ENCODE measurements at places on chromosomes 1 and 21. TPM values are rescaled to one million over a fixed set of nuclear protein-coding genes. Genes with fewer than 3 reads are reported as not detected.

The OLIG2 gene
- not detected for total RNA-seq

The LEFTY2 gene
- 0.34 TPM for total RNA-seq

The IFI44 gene
- 24.3 TPM for total RNA-seq

The DISC1 gene
- total RNA-seq, result 5.0 TPM

The NPL gene
- 6.7 TPM for total RNA-seq

The LMX1A gene
- 0.09 TPM for total RNA-seq

The LIPI gene
- total RNA-seq, result not detected

- no peak for DNase-seq
These were observed 281.2 kb downstream of the AKT3 start for GRCh38 chr1:243568793-243569192.

- no peak for DNase-seq
These were observed 29.6 kb downstream of the RAP1A start for GRCh38 chr1:111649227-111649626.

DNA sequence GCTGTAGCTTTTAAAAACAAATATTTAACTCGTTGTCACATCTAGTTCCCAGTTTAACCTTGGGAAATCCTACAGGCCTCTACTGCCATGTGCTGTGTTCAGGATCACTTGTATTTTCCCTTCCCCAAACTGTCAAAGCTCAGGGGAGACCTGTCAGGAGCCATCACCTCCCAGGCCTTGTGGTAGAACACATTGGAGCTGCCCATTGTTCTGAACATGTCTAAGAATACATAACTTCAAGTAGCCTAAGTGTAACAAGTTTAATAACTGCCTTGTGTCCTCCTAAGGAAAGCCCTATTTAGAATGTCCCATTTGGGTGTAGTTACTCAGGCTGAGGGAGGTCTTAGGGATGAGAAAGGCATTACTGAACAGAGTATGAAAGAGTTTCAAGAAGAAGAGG, 28.6 kb upstream of the PIGC start:
- no peak for DNase-seq

GRCh38 chr1:80066060-80066459, 1059.5 kb upstream of the ADGRL4 start:
- no peak for DNase-seq

GRCh38 chr1:221308534-221309511, 429.6 kb downstream of the HLX start:
- no peak for DNase-seq

DNA sequence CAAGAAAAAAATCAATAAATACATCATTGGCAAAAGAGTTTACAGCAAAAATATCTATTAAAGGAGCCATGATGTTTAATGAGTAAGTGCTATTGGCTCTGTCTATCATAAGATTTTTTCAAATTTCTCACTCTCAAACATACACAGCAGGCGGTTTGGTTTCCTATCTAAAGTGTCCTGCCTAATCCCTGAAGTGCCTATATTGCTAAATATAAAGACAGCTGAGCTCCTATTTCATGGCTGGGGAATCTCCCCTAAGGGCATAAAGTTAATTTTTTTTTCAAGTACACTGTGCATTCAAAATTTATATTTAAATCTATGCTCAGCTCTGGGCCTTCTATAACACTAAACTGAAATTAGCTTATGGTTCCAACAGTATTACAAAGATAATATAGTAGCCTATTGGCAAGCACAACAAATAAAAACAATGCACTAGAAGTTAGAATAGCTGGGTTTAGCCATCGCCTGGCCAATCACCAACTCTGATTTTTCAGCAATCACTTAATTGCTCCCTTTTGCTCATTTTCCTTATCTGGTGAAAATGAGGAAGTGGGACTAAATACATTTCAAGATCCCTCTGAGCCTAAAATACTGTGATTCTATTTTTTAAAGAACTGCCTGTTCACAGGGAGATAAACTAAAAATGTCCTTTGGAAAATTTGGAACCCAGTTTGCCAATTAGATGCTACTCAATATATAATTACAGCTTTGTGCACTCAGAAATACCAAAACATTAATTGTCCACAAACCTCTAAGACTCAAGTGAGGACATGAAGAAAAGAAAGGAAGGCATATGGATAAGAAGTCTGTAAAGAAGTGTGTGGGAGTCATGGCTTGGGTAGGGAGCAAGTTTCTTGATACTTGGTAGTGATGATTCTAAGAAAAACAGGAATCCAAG, 62.5 kb downstream of the WDR64 start:
- no peak for DNase-seq

DNA sequence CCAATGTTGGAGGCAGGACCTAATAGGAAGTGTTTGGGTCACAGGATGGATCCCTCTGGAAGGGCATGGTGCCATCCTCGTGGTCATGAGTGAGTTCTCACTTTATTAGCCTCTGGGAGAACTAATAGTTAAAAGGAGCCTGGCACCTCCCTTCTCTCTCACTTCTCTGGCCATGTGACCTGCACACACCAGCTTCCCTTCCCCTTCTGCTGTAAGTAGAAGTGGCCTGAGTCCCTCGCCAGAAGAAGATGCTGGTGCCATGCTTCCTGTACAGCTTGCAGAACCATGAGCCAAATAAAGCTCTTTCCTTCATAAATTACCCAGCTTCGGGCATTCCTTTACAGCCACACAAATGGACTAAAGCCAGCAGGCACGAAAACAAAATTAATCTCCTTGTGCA, 23.6 kb downstream of the ACOT7 start:
- DNase-seq, result no peak

GRCh38 chr1:78624035-78624434, 3.8 kb downstream of the IFI44L start:
- no peak for DNase-seq

DNA sequence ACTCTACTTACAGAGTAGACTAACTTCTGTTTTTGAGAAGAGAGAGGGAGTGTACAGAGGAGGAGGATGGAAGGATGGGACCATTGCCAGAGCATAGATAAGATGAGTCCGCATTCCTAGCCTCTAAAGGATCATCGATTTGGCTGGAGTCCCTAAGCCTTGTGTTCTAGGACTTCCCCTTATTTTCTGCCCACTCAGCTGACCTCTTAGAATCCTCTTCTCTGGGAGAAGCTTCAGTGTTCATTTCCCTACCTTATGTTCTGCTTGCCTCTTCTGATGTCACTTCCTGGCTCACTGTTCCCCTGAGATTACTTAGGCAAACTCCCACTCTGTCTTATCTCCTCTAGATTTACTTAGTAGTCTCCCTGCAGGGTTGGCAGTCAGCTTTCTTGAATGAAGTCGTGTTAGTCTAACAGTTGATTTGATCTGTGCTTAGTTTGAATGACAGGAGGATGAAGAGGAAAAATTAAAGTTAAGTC, 156.7 kb downstream of the SYT2 start:
- no peak for DNase-seq

GRCh38 chr1:188949701-188950100, 1528.0 kb downstream of the BRINP3 start:
- no peak for DNase-seq

GRCh38 chr21:36156815-36157670, at the start of gene DOP1B:
Gene DOP1B (plus strand): TSS chr21:36156824. CDS start chr21:36164734, 7,910 bp downstream.
- DNase-seq, result peak; percentile 60

DNA sequence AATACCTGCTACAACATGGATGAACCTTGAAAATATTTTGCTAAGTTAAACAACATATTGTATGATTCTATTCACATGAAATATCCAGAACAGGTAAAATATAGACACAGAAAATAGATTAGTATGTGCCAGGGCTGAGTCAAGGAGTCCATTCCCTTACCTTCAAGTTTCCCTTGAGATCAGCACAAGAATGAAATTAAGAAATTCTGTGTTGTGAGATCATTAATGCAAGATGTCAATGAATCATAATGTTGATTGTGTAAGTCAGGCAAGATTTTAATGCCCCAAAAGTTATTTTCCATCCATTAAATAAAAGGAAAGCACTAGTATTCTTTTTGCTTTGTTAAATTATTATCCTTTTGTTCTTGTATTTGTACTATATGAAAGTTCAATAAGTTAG, 139.4 kb downstream of the MRPL39 start:
- DNase-seq, result no peak

DNA sequence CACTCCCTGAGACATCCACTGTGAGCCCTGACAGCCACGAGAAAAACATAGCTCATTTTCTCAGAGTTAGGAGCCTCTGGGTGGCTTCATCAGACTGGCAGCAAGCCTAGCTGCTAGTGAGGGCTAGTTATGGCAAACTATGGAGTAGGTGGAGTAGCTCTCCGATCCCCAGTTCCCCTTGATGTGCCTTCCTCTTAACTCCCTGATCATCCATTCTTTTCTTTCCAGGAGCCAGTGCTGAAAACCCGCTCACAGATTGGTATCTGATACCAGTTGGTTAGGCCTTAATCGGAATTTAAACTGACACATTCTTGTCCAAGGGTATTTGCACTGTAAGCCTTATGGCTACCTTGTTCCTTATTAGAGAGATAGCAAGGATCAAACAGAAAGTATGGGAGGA, 31.4 kb upstream of the PAXBP1 start:
- DNase-seq, result no peak

- DNase-seq, result no peak
These were observed at the start of gene TTC22 for GRCh38 chr1:54800899-54801759. Gene TTC22 (minus strand): TSS chr1:54801323. CDS start chr1:54801163, 160 bp downstream.

- DNase-seq, result no peak
These were observed 70.8 kb downstream of the ADARB1 start for GRCh38 chr21:45145146-45145545.

DNA sequence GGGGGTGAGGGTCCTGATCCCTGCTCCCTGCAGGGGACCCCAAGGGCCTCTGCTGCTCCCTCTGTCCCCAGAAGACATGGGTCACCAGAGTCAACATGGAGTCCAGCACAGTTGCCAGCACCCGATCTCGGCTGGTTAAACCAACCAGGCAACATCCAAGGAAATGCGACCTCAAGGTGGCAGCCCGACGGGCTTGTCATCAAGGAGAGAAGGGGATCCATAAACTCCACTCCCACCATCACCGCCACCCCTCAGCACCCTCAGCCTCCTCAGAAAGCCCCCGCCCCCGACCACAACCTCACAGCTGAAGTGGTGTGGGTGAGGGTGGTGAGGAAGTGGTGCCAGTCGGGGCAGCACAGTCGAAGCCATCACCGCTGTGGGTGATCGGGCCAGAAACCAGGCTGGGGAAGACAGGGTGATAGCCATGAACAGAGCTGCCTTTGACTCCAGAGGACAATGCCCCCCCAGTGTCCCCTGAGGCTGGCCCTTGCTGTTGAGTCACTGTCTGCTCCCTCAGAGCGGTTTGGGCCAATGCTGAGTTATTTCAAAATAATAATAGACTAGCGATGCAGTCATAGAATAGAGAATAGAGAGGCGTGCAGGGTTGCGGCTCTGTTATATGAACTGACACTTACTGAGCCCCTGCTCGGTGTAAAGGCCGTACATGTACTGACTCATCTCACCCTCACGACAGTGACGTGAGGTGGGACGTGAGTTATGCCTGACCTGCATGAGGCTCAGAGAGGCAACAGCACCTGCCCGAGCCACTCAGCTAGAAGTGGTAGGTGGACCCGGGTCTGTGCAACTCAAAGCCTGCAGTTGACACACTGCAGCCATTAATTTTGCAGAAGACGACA, 88.7 kb upstream of the IFFO2 start:
- DNase-seq, result no peak

DNA sequence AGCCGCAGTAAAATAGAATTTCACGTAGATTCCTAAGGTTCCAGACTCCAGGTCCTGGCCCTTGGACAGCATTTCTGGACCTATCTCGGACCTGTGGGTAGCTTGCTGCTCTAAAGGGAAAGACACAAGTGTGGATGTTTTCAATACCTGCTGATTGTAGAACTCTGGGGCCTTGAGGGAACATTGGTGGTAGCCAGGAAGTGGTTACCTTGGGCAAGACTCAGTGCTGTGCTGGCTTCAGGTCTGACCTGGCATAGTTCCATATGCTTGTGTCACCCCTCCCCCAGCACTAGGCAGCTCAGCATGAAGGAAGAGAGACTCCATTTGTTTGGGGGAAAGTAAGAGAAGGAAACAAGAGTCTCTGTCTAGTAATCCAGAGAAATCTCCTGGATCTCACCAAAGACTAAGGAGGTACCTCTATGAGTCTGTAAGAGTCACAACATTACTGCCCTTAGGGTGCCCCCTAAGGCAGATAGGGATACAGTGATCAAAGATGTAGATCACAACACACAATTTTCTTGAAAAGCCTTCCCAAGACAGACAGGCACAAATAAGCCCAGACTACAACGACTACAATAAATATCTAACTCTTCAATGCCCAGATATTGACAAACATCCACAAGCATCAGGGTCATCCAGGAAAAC, 398.8 kb downstream of the TGFB2 start:
- DNase-seq, result no peak

DNA sequence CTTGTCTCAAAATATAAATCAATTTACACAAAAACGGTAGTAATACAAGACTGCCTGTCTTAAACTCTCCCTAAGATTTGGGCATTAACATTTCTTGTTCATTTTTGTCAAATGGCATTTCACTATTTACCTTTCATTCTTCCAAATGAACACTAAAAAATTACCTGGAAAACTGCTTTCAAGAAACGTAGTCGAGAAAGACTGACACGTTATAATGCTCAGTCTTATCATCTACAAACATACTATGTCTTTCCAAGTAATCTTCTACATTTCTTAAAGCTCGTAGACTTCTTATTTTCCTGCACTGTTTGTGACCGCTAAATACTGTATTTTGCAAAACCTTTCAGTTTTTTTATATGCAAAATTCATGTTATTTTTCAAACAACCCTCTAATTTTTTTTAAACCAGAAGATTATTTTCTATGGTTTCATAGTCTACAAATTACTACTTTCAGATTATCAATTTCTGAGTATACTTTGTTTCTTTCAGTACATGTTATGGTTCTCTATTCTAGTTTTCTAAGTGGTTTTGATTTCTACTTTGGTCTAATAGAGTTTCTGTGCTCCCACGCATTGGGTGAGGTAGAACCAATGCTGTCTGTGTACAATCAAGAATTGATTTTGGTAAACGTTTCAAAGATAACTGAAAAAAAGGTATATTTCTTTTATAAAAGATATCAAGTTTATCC, 336.4 kb downstream of the SMYD3 start:
- DNase-seq, result no peak

GRCh38 chr1:185249563-185249962, 67.5 kb downstream of the IVNS1ABP start:
- no peak for DNase-seq

GRCh38 chr1:64112281-64112680, 91.1 kb upstream of the UBE2U start:
- DNase-seq, result no peak

DNA sequence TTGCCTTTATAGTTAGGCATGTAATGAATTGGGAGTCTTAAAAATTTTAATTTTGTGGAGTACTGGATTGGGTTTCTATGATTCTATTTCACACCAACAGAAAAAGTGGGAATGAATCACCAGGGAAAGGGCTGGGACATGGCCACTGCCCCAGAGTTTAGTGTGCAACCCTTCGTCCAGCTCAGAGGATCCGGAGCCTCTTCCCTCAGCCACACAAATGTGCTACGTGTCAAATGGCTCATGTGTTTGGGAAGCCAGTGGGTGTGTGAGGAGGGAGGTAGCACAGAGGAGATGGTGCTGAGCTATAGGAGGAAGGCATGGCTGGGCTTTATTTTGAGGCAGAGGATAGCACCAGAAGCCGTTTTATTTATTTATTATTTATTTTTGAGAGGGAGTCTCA, 247.3 kb downstream of the SIPA1L2 start:
- no peak for DNase-seq

DNA sequence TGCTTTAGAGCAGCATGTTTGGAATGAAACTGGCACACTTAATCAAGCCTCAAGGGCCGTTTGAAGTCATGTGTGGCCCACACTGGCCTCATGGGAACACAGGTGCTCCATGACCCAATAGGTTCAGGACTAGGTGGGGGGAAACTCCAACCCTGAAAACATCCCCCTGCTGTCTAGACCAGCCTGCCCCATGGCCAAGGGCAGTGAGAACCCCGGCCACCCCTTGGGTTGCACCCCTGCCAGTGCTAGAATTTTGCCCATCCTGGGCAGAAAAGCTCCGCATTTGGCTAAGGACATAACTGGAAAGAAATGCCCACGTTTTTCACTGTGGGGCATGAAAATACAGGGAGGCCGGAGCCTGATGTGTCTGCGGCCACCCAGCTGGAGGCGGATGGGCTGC, 6.1 kb upstream of the PTGER3 start:
- DNase-seq, result no peak
